ENCODE measurements at places on chromosomes 2 and 18. TPM values are rescaled to one million over a fixed set of nuclear protein-coding genes. Genes with fewer than 3 reads are reported as not detected.

GRCh38 chr2:32168513-32168912 is 2.8 kb downstream of the SLC30A6 start:
- DNase-seq = no peak
- H3K4me3 ChIP-seq = no peak overlapping the region
- H3K36me3 ChIP-seq = peaks cover 21% of the 10 kb centered on the region
- H3K27ac ChIP-seq = no peak overlapping the region
- no peaks in the 10 kb centered on the region for H3K27me3 ChIP-seq

DNA sequence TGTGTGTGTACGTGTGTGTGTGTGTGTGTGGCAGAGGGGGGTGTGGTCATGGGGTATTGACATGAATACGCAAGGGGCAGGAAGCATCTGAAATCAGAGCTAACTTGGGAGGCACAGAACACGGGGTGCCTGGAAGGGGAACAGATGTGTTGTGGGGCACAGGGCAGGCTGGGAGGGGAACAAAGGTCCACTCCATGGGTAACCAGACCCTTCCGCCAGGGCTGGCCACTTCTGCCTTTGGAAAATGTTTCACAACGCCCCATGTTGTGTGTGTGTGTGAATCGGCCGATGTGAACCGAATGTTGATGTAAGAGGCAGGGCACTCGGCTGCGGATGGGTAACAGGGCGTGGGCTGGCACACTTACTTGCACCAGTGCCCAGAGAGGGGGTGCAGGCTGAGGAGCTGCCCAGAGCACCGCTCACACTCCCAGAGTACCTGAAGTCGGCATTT is at the start of gene SLC11A1:
Gene SLC11A1 (plus strand): TSS at position 358 of the 451 bp plus-strand sequence. CDS start 96 bp downstream, outside the sequence.
- H3K4me1 ChIP-seq = no peaks in the 10 kb centered on the region
- H3K27me3 ChIP-seq = no peaks in the 10 kb centered on the region
- no peak for DNase-seq
- H3K27ac ChIP-seq = peak within 1 kb of the TSS; percentile 18
- H3K4me3 ChIP-seq = no peak within 1 kb of the TSS

- peak overlapping the region; percentile 68 for H3K4me3 ChIP-seq
- no peak for DNase-seq
- H3K27me3 ChIP-seq = no peaks in the 10 kb centered on the region
- H3K27ac ChIP-seq = peak overlapping the region; percentile 85
- peaks cover 35% of the 10 kb centered on the region for H3K4me1 ChIP-seq
- H3K36me3 ChIP-seq = peaks cover 28% of the 10 kb centered on the region
These were observed 26.8 kb downstream of the THAP4 start for GRCh38 chr2:241609859-241610793.

- no peak overlapping the region for H3K27ac ChIP-seq
- no peak for DNase-seq
- no peaks in the 10 kb centered on the region for H3K36me3 ChIP-seq
- H3K27me3 ChIP-seq = no peaks in the 10 kb centered on the region
These were observed 22.6 kb upstream of the CXXC1 start for GRCh38 chr18:50310080-50310479.

DNA sequence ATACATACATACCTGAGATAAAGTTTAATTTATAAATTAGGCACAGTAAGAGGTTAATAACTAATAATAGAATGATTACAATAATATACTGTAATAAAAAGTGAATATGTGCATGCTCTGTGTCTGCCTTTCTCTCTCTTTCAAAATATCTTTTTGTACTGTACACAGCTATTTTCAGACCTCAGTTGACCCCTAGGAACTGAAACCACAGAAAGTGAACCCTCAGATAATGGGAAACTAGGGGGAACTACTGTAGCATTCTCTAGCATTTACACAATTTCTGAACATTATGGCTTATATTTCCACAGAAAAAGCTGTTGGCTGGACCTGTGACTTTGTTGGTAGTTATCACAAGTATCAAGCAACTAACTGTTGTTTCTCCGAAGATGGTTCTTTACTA is 25.9 kb downstream of the WDR75 start:
- H3K4me1 ChIP-seq = no peaks in the 10 kb centered on the region
- H3K4me3 ChIP-seq = no peak overlapping the region
- no peak for DNase-seq
- H3K27me3 ChIP-seq = no peaks in the 10 kb centered on the region

GRCh38 chr2:102848366-102848839 is 86.6 kb downstream of the TMEM182 start:
- DNase-seq = no peak
- H3K27me3 ChIP-seq = no peaks in the 10 kb centered on the region
- H3K27ac ChIP-seq = no peak overlapping the region

DNA sequence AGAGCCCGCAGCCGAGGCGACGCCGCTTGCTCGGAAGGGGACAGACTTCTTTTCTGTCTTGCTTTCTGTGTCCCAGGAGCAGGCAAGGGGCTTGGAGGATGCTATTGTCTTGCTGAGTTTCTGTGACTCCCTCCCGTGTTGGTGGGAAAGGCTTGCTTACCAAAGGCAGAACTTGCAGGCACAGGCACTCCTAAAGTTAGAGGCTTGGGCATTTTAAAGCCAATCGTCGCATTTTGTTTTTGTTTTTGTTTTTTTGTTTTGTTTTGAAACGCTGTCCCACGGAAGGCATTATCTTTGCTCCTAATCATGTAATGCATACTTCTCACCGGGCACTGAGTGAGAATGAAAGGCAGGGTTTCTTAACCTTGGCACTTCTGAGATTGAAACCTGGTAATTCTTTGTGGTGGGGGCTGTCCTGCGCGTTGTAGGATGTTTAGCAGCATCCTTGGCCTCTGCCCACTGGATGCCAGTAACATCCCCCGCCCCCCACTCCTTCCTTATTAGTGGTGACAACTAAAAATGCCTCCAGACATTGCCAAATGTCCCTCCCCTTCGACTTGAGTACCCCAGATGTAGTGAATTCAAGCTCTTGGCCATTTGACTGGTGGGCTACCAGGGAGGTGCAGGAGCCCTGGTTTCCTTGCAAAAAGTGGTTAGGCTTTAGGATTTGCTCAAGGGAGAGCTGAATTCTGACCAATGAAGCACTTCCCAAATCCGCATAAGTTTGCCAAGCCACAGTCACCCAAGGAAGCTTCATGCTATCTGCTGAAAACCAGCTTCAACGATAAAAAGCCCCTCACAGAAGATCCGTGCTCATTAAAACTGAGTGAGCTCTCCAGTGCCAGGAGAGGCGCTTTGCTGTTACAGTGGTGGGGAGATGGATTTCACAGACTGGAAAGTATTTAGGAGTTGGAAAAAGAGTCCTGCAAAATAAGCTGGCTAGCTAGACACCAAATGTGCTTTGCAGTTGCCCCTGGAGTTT is 1.2 kb downstream of the ANTXR1 start:
- peaks cover 63% of the 10 kb centered on the region for H3K4me1 ChIP-seq
- H3K4me3 ChIP-seq = peak overlapping the region; percentile 85
- DNase-seq = no peak
- H3K27me3 ChIP-seq = no peaks in the 10 kb centered on the region

- H3K4me1 ChIP-seq = no peaks in the 10 kb centered on the region
- H3K4me3 ChIP-seq = no peak overlapping the region
- no peak for DNase-seq
- no peaks in the 10 kb centered on the region for H3K36me3 ChIP-seq
These were observed 1111.9 kb upstream of the GYPC start for GRCh38 chr2:125543968-125544514.

GRCh38 chr2:158967731-158968395 is 577 bp upstream of the TANC1 start:
- H3K4me1 ChIP-seq = peaks cover 30% of the 10 kb centered on the region
- peak overlapping the region; percentile 87 for H3K4me3 ChIP-seq
- peak overlapping the region; percentile 94 for H3K27ac ChIP-seq
- DNase-seq = no peak

- no peaks in the 10 kb centered on the region for H3K27me3 ChIP-seq
- no peak for DNase-seq
- H3K27ac ChIP-seq = peak overlapping the region; percentile 82
- no peak overlapping the region for H3K4me3 ChIP-seq
- peaks cover 33% of the 10 kb centered on the region for H3K4me1 ChIP-seq
These were observed 14.6 kb upstream of the ITGAV start for GRCh38 chr2:186575302-186575701.

Gene TRAK2
- total RNA-seq = 114 TPM

Gene QPCT
- 1.2 TPM for total RNA-seq

Gene C2orf78
- total RNA-seq = not detected
